T follicular helper cell (primary cell): ENCODE measurements at places on chromosomes 6 and 20.

DNA sequence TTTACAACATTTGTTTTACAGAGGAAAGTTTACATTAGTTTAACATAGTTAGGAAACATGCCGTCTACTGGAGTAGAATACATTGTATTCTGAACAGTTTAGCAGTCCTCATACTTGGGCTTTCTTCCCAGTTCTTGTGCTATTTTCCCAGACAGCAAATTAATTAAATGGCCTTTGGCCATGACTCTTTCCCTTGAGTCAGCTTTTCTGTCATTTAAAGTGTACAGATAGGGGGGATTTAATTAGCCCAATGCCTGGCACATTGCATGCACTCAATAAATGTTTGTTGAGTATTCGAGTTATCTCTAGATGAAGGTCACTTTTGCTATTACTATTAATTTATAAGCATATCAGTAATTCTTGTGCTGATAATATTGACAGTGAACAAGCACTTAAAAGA, 1.6 kb downstream of the TMEM244 start:
- no peak for DNase-seq

DNA sequence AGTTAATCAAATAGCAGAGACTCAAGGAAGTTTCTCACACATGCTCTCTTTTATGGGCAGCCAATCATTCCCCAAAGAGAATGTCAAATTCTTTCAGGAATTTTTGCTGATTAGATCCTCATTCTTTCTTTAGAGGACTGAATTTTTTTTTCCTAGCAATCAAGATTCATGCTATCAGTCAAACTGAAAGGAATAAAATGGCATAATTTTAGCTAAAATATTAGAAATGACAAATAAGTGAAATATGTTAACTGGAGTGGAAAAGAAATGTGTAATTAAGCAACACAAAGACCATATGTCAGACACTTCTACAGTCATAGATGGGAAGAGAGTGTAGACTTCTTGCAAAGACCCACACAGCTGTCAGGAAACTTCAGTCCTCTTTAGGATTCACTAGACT, 242.3 kb upstream of the RNF217 start:
- no peak for DNase-seq

DNA sequence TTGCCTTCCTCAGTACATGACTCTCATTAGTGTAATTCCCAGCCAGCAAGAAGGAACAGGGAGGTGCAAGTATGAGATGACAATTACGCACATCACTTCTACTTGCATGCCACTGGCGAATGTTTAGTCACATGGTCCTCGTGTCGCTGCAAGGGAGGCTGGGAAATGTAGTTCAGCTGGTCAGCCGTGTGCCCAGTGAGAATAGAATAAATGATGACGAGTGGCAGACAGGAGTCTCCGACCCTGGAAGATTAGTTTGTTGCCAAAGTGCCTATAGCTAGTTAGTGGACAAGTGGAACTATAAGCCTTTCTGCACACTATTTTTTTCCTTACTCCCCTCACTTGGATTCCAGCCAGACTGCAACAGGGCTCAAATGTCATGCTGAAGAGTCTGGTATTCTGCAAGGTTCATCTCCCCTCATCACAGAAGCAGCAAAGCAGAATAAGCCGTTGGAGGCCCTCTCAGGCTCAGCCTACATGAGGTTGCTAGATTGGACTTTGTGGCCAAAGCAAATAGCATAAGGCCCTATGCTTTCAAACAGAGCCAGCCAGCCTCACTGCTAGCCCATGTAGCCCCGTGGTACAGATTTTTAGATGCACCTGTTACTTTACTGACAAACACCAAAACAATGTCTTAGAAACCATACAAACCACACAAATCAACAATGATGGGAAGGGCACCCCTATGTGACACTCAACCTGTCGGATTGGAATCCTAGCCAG, 9.7 kb downstream of the LINC00237 start:
- no peak for DNase-seq

DNA sequence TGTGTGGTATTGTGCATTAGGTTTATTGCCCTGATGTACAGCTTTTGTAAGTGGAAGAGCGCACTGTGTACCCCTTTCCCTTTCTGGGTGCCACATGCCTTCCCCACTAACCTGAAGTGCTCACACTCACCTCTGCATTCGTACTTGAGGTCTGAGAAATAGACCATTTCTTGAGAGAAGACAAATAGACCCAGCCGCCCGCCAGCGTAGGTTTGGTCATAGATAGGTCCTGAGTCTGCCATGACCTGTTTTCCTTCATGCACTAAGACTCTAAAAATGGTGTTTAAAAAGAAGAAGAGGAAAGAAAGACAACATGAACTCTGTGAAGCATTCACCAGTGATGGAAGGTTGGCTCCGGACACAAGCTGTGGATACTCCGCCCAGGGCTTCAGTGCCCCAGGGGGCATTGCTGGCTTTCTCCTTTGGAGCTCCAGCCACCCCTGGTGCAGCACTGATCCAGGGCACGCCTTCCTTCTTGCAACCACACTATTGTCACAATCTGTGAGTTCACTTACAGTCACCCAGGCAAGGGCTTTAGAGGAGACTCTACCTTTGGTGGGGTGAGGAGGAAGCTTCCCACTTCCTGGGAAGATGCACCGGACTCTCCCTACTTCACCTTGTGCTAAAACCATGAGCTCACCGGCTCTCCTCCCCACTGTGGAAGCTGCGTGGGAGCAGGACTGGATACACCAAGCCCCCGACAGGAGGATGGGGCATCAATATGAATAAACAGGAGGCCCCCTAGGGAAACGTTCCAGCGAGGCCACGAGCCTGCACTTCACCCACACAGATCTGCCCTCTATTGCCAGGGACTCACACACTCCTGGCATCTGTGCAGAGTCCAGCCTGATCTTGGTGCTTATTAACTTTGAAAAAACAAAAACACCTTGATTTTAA, 33.3 kb downstream of the THBS2 start:
- no peak for DNase-seq

DNA sequence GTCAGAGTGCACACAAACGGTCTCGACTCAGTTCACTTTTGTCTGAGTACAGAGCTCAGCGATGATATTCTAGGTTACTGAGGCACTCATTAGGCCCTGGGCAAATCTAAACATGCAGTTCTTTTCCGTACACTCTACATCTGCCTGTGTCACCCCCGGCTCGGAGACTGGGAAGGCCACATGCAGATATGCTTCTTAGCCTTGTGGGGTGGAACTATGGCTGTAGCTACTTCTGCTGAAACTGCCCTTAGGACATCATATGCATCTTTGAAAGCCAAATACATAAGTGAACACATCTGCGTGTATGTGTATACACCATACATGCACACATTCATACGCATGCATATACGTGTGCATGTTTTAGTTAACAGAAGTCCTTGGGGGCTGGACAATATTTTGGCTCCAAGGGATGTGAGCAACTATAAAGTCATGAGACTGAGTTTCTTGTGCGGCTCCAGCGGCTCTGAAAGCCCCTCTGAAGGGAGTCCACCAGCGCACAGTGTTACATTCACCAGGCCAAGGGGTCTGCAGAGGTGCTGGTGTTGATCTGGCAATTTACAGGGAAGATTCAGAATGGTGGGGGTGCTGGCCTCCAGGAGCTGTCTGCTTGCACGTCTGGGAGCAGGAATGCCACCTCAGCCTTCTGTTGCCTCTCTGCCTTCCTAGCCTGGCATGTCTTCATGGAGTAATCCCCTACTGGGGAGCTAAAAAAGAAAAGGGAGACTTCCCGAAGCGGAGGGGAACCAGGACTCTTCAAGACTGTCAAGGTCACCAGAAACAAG, 31.6 kb downstream of the PSMG4 start:
- DNase-seq = no peak

DNA sequence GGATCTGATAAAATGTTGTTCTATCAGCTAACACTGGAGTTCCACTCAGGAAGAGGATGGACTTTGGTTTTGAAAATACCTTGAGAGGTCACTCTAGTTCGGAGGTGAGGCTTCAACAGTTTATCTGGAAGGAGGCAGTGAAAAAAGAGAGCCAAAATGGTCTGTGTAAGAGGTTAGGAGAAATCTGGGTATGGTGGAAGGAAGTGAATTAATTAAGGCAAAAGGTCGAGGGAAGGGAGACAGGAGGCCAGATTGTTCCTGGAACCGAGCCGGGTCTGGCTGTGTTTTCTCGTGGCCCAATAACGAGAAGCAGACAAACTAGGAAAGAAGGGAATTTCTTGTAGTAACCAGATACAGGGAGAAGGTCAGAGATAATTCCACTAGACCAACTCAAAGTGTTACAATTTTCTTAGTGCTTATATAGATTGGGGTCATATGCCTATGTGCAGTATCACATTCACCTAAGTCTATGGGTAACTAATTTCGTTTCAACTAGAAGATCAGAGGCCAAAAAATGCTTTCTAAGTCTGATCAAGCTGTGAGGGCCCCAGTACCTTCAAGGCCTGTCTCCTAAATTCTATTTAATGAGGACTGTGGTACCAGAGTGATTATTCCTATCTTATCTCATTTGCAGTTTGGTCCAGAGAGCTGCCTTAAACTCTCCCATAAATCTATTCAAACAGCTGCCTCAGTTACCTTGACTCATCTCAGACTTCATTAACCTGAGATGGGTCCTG, 96.0 kb upstream of the SNX9 start:
- no peak for DNase-seq

GRCh38 chr6:75272145-75272840, 12.3 kb downstream of the TMEM30A start:
- no peak for DNase-seq

DNA sequence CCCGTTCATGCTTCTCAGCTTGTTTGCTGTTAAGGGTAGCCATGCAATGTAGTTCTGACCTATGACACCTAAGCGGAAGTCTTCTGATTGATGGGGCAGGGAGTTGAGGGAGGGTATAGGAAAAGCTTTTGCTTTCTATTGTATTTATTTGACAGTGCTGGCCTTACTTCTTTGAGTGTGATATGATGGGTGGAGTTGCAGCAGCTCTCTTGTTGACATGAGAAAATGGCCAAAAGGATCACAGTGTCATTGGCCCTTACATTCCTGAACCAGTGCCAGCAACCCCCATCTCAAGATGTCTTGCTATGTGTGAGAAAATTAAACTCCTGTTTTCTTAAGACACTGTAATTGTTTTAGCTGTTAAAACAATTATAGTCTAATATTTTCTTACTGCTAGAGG, 117.5 kb downstream of the SAMD5 start:
- no peak for DNase-seq

- DNase-seq = no peak
Measured at GRCh38 chr6:150830439-150831165, 34.9 kb upstream of the MTHFD1L start.

DNA sequence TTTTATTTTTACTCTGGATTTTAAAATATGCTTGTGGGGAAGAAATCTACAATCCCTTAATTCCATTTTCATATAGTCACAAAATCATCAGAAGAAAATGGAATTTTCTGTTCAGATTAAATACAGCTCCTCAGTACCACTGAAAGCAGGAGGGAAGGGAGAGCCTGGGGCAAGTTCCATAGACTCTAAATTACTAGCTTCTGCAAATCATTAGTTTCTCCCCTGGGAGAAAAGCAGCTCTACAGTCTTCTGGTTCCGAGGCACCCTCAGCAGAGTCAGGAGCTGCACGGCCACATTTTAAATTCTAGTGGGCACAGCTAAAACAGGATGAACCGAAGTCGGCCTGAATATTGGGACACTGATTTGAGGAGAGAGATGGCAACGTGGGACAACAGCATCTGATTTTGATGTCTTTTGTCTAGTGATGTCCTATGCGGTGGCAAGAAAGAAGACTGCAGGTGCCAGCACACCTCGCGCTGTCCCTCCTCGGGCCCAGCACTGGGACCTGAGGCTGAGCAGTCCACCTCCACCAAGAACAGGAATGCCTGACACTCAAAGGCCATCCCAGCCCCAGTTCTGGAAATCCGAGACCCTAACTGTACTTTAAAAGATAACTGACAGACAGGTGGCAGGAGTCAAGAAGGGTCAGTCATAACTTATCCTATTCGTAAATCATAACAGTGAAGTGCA, 90.7 kb downstream of the FOXC1 start:
- DNase-seq = no peak

- DNase-seq = no peak
Measured at GRCh38 chr6:37426945-37427510, 6.0 kb upstream of the CMTR1 start.

DNA sequence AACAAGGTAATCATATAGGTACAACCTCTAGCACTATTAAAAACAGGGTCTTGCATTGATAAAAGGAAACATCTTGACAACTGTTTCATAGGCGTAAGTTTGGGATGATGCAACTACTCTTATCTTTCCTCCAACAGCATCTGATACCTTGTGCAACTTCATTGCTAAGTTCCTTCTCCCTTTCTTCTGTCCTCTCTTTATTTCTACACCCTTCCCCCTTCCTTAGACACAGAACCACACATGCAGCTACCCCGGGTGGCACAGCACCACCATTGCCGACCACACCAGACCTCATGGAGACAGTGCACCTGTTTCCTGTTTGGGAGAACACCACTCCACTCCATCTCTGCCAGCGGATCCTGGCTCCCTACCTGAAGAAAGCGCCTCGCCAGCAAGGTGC, 14.4 kb downstream of the MYB start:
- DNase-seq = no peak

DNA sequence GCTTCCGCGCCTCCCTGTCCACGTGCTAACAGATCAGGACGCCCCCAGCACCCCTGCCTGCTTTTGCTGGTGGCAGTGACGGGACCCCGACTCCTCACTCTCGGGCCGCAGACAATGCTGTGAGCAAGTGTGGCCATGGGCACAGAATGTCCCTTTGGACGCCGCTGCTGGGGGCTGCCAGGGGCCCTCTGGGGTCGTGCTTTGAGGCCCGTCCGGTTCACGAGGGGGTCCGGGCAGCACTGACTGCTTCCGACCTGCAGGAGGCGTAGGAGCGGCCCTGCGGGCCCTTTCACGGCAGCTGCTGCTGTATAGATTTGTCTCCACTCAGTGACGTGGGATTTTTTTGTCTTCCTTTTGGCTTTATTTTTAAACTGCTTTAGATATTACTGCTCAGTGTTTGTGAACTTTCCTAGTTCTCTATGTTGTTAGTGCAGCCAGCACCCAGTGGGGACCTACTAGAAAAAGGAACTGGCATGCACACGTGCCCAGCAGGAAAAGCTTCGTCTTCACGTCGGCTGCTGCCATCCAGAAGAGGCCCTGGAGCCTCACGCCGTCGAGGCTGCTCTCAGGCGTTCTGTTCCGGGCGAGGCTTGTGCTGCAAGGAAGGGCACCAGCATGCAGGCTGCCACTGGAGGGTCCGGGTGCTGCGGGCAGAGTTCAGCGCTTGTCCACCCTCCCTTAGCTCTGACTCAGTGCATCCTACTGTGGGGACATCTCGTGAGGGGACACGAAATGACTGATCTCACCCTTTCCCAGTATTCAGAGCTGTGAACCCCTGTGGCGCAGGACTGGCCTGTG, 21.7 kb downstream of the UCKL1 start:
- no peak for DNase-seq
